MM.1S (cell line): ENCODE measurements at places on chromosomes 16 and 17.

- DNase-seq, result no peak
These were observed 143.4 kb downstream of the HS3ST4 start for GRCh38 chr16:25835126-25835525.

- DNase-seq, result no peak
These were observed 6.3 kb downstream of the SGCA start for GRCh38 chr17:50172130-50172529.

DNA sequence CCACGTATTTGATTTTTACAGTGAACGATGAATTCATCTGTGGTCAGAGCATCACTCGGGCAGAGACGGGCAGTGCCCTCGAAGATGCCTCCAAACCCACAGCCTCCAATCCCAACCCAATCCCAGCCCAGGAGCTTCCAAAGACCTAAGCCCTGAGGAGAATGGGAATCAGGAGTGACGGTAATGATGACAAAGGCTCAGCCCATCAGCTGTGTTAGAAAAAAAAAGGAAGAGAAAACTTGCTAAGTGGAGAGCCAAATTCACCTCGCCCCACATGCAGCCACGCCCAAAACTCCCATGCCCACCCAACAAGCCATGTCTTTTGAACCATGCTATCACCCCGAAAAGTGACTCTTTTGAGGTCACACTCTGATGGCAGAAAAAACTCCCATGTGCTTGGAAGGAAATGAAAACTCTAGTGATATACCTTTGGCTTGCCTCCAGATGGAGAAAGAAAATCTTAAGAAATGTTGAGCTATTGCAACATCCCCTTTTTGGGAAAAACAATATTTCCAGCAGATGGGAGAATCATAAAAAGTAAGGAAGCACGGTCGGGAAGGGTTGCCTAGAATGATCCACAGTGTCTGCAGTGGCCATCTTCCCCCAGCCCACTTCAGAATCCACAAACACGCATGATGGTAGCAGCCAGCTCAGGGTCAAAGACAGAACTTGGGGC lies 37.7 kb downstream of the XYLT1 start:
- no peak for DNase-seq

DNA sequence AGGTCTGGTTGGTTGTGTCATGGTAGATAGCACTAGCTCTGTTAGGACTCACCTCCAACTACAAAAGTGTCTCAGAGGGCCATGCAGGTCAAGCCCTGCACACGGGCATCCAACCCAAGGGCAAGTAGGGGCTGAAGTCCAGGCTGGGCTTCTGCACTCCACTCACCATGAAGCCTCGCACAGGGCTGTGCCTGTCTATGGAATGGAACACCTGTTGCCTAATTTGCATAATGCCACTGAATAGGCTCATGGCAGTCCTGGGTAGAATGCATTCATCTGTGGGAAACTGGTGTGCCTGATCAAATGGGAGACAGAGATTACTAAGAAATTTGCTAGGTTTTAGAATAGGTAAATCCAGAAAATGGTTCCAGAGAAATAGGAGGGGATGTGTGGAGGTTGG lies 8.0 kb upstream of the AKAP1 start:
- DNase-seq, result no peak

DNA sequence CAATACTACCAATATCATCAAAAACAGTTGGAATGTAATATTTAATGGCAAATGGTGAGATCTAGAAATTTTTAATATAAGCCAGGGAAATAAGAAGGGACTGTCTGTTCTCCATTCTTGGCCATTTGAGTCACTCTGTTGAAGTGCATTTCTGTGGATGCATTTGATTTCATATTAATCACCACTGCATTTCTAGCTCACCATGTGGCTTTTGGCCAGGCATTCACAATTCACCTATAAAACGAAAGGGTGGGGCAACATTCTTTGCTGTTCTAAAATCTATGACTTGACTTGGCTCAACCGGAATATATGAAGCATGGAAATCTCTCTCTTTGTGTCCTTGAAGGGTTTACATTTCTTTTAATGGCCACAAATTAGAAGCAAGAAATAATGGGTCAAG lies 483.0 kb downstream of the SLC39A11 start:
- no peak for DNase-seq

DNA sequence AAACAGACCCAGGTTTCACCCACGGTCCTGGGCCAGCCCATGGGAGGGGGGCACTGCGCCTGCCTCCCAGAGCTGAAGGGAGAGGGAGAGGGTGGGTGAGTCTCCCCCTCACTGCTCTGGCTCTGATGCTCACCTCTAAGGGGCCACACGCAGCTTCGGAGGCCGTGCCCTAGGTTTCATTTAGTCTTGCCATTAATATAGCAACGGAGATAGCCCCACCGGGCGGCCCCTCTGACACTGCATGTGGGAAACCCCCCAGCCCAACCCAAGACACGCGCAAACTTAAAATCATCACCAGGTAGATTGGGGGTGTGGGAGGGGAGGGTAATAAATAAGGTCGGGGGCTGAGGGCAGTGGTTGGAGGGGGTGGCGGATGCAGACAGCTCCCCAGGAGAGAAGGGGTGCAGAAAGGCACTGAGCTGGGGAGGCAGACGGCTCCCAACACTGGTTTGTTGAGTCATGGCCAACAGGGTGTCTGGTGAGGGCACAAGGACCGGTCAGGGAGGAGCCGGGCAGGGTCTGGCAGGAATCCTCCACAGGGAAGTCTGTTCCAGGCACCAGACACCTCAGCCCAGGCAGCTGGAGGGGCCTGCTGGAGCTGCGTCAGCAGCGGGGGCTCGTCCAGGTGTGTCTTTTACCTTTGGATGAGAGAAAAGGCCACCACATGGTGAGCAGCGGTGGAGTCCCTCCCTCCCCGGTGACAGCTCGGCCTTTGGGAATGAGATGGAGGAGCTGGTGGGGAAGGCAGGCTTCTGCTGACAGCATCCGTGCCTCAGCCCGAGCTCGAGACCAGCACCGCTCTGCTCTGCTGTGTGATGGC lies 32.0 kb upstream of the DOC2B start:
- no peak for DNase-seq

DNA sequence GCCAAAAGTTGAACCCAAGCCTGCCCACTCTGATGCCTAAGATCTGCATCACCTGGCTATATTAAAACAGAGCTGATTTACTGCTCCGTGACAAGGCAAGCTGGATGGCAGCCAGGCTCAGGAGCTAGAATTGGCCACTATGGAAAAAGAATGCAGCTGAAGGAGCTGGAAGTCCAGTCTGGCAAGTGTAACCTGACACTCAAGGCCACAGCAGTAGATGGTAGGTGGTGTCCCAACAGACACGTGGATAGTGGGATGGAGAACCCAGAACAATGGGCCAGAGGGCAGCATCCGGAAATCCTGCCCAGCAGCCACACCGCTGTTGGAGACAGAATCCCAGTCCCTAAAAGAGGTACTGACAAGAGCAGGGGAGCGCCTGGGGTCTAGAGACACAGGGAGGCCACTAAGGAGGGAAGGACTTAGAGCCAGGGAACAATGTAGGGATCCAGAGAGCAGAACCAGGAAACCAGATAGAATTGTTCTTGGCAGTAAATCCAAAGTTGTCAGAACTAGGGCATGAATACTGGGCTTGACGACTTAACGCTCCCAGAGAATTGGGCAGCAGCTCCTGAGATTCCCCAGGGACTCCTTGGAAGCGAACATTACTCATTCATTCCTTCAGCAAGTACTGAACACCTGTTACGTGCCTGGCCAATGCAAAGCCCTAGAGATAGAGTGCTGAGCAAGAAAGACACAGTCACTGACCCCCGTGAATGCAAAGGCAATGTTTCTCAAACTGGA lies 85.7 kb downstream of the CDYL2 start:
- DNase-seq, result no peak

DNA sequence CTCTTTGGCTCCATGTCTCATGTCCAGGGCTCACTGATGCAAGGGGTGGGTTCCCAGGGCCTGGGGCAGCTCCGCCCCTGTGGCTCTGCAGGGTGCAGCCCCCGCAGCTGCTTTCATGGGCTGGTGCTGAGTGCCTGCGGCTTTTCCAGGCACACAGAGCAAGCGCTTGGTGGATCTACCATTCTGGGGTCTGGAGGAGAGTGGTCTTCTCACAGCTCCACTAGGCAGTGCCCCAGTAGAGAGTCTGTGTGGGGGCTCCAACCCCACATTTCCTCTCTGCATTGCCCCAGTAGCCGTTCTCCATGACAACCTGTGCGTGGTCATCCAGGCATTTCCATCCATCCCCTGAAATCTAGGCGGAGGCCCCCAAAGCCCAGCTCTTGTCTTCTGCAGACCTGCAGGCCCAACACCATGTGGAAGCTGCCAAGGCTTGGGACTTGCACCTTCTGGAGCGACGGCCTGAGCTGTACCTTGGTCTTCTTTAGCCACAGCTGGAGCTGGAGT lies 5.2 kb downstream of the IL32 start:
- no peak for DNase-seq

GRCh38 chr16:50386139-50386538 lies 17.4 kb upstream of the BRD7 start:
- no peak for DNase-seq

- DNase-seq, result no peak
These were observed 57.3 kb downstream of the MAF start for GRCh38 chr16:79543219-79543618.

DNA sequence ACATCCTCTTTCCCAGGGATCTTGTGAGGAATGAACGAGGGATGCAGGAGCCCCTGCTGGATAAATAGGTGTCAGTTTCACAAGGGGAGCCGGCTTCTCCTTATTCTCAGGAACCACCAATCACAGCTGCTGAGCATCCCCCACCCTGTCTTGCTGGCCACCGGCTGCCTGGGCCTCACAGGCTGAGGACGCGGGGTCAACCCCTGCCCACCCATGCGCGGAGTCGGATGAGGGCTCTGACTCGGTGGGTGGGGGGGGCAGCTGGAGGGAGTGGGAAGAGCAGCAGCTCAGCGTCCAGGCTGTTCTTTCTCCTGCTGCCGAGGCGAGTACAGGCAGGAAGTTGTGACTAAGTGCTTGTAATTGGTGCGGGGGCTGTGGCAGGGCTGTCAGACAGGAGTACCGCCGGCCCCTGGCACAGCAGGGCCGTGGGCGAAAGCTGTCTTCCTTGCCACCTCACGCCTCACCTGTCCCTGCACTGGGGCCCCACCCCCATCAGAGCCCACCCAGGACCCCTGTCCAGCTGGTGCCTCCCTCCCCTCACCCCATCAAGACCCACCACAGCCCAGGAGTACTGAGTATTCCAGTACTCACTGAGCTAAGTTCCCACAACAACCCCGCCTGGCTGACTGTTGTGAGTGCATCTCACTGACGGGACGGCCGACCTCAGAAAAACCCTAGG lies 11.0 kb upstream of the DPEP1 start:
- no peak for DNase-seq

- DNase-seq, result no peak
These were observed 23.3 kb downstream of the MEAK7 start for GRCh38 chr16:84481051-84481735.

DNA sequence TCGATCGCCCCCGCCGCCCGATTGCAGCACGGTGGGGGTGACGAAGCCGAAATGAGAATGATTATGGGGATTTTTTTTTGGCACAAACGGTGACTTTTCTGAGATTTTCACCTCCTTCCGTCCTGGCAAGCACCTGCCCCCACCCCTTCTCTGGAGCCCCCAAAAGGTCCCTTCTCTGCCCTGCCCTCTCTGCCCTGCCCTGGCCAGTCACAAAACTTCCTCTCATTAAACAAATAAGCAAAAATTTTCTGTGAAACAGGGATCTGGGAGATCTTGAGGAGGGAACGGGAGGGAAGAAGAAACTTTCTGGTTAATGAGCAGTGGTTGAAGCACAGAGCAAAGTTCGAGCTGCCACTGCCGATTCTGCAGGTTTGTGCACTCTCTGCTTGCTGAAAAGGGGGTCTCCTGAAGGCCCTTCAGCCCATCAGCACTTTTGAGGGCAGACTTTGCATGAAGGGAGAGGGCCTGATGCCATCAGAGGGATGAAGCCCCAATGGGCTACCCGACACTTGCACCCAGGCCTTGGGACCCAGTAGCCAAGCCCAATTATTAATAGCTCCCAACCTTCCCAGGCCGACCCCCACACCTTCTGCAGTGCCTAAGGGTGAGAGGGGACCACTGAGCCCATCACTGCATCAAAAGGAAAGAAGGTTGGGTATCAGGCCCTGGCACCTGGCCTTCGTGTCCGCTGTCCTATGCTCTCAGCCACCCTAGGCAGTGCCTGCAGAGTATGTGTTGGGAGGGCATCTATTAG lies 1.0 kb upstream of the HOXB8 start:
- DNase-seq, result no peak

DNA sequence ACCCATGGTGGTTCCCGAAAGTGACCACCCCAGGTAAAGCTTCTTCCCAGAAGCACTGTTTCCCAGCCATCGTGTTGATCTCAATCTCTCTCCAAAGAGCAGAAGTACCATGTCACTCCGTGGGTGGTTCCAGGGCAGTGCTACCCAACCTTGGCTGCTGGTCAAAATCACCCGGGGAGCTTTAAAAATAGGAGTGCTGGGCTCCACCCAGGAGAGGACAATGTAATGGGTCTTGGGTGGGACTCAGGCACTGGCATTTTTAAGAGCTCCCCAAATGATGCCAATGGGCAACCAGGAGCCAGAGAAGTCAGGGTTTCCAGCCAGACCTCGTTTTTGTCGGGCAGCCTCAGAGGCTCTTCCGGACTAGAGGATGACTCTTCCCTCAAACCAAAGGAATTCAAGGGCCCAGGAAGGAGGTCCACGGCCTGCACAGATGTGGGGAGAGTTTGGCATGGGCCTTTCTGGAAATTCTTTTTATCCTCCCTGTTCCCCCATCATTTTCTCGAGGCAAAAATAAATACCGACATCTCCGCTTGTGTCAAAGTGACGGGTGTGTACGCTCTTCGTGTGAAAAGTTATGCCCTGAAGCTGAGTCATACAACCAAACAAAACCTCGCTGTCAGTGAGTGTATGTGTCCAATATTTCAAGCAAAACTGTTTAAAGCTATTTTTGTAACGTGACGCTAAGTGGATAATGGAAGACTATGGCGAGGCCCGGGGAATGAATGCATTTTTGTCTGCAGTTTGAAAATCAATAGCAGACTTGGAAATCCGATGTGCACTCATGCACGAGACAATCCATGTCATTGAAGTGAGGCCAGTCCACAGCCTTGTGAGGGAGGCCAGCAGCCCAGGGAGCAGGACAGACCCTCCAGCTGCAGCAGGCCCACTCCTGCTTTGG lies 364.1 kb downstream of the FOXL1 start:
- no peak for DNase-seq

- DNase-seq, result no peak
These were observed 228.4 kb downstream of the KATNIP start for GRCh38 chr16:27778171-27778925.

DNA sequence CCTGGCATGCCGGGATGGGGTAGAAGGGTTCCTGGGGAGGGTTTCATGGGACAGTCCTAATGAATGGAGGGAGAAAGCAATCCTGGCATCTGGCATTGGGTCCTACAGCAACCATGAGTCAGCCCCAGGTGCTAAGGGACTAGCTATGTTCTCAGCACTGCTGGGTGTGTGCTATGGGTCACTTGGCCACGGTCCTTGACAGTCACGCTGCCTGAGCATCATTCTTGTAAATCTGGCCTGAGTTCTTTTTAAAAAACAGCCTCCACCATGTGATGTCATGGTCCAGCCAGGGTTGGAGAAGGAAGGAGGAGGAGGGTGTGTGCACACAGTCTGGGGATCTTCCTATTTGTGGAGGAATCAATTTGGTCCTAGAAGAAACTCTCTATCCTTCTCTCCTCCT lies 6.2 kb upstream of the RAMP2 start:
- no peak for DNase-seq

GRCh38 chr16:78257376-78257728 lies 157.9 kb downstream of the WWOX start:
- DNase-seq, result no peak
